Stimulated activated CD8-positive, alpha-beta memory T cell treated with anti-CD3 and anti-CD28 coated beads, Interleukin-7, amount 100 ng/mL, for 1 hour (primary cell): ENCODE measurements at places on chromosomes 12 and 14.

DNA sequence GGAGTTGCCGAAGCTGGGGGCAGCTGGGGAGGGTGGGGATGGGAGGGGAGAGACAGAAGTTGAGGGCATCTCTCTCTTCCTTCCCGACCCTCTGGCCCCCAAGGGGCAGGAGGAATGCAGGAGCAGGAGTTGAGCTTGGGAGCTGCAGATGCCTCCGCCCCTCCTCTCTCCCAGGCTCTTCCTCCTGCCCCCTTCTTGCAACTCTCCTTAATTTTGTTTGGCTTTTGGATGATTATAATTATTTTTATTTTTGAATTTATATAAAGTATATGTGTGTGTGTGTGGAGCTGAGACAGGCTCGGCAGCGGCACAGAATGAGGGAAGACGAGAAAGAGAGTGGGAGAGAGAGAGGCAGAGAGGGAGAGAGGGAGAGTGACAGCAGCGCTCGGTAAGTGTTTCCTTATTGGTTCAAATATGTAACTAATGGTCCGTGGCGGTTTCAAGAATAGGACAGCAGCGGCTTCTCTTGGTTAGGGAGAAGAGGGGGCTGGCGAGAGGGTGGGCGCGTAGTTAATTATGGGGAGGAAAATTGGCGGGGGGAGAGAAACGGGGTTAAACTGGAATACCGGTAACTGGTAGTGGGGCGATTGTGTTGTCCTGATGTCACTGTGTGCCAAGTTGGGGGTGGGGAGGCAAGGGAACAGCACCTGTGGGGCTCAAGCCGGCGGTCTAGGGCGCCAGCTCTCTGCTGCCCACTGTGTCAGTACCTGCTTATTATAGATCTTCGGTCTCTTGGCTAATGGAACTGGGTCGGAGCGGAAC is 8.4 kb downstream of the HOXC8 start:
- no peak for DNase-seq

- no peak for DNase-seq
These were observed 134.2 kb upstream of the PWP1 start for GRCh38 chr12:107551434-107551833.

- DNase-seq: no peak
These were observed 5.7 kb upstream of the ATG101 start for GRCh38 chr12:52063981-52064649.

- no peak for DNase-seq
These were observed 107.4 kb downstream of the TSHR start for GRCh38 chr14:81062816-81063215.
